ENCODE measurements at places on chromosomes 13 and 19.
A peak's percentile ranks its signal among the peaks of the same experiment; 100 is the strongest.

DNA sequence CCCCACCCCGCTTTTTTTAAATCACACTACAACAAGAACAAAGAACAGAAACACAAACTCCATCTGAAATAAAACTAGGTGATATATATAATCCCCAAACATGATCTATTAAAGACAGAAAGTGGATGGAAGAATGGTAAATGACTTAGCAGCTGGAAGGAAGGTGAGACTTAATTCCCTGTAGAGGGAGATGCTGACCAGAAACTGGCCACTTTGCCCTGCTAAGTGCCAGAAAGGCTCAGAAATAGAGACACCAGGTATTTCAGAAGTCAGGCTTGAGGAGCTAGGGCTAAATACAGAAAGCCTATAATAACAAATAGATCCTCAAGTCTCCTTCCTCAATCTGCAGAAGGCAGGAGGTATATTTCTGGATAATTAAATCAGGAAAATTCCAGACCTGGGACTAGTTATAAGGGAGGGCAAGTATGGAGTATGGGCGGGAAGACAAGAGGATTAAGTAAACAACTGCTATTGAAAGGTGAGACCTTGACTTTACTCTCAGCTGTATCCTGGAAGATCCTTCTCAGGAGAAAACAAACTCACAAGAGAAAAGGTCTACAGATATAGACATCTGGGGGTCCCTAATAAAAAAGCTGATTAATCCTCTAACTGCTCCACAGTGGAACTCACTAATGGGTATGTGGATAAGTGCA is 32.2 kb downstream of the MTRF1 start:
- DNase-seq = no peak

DNA sequence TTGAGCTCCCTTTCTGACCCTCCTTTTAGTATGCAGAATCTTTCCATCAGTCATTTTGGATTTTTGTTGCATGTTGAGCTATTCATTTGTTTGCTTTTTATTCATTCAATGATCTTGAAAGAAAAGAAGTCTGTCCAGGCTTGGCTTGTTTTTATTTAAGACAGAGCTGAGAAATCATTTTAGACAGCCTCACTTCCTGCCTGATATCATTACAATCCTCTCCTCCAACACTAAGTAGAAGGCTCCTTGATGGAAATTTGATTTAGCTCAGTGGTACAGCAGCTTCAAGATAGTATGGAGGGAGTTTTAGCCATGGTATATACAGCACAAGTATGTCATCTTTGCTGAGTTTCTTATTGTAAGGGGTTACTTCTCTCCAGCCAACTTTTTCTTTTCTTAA is 28.4 kb downstream of the MBNL2 start:
- DNase-seq = no peak

DNA sequence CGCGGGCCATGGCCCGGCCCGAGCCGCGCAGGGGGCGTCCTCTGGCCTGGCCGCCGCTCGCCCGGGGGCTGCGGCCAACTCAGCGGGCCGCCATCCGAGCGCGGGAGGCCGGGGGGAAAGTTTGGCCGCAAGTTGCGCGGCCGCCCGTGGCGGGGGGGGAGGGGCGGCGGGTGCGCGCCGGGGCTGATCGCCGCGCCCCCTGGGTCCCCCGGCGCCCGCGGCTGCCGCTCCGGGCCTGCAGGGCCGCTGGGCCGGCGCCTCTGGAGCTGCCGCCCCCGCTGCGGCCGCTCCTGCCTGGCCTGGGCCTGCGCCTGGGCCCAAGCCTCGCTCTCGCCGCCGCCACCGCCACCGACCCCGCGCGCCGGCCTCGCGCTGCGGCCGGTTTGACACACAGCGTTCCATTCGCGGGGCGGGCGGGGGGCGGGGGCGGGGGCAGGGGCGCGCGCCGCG is at the start of gene NR2F6:
Gene NR2F6, minus strand, starts transcription at position 385 of the 450 bp plus-strand sequence. CDS start 699 bp downstream, outside the sequence.
- DNase-seq = no peak

GRCh38 chr19:4414800-4415321 is 12.4 kb downstream of the CHAF1A start:
- DNase-seq = no peak

DNA sequence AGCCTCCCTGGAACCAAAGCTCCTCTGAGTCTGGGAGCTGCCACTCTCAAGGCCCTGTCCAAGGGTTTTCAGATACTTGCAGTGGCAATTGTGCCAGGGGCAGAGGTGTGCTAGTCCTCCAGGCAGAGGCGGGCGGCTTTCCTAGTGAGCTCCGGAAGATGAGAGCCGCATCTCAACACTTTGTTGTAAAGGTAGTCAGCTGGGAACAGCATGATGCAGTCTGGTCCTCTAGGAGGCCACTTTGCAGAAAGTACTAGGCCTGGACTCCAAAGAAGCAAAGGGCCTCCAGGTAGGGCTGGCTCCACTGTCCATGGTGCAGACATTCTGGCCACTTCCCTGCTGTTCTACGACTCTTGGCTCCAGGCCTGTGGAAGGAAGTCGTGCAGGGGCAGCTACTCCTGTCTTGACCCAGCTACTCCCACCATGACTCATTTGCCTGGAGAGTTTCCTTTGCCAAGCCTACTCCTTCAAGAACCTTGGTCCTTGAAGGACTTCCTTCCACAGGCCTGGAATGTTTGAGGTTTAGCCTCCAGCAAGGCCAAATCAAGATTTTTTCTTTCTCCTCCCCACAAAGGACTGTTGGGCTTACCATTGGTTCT is 9.9 kb upstream of the ZNF536 start:
- DNase-seq = no peak

GRCh38 chr19:23762884-23763711 is 4.4 kb upstream of the ZNF681 start:
- peak; percentile 45 for DNase-seq

DNA sequence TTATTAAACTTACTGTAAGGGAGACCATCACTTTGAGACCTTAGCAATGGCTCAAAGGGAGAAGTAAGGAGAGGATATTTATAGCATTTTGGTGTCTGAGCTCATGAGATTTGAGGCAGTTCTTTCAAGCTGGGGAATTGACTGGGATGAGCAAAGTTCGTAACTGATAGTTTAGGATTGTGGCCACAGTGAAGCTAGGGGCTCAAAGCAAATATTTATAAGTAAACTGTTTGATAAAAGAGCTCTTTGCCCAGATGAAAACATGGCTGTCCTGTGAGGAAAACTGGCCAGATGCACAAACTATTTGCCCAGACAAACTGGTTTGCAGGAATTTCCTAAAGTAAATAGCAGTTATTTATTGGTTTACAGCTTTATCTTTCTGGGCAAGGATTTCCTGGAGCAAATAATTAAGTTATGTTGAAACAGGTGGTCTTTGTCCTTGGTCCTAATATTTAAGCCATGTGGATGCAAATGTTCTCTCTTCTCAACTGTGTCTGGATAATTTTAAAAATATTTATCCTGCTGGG is 59.7 kb upstream of the TMTC4 start:
- no peak for DNase-seq

GRCh38 chr19:4369109-4369887 is 25.9 kb downstream of the MPND start:
- peak; percentile 75 for DNase-seq

GRCh38 chr13:29911781-29912418 is 61.5 kb upstream of the UBL3 start:
- no peak for DNase-seq

DNA sequence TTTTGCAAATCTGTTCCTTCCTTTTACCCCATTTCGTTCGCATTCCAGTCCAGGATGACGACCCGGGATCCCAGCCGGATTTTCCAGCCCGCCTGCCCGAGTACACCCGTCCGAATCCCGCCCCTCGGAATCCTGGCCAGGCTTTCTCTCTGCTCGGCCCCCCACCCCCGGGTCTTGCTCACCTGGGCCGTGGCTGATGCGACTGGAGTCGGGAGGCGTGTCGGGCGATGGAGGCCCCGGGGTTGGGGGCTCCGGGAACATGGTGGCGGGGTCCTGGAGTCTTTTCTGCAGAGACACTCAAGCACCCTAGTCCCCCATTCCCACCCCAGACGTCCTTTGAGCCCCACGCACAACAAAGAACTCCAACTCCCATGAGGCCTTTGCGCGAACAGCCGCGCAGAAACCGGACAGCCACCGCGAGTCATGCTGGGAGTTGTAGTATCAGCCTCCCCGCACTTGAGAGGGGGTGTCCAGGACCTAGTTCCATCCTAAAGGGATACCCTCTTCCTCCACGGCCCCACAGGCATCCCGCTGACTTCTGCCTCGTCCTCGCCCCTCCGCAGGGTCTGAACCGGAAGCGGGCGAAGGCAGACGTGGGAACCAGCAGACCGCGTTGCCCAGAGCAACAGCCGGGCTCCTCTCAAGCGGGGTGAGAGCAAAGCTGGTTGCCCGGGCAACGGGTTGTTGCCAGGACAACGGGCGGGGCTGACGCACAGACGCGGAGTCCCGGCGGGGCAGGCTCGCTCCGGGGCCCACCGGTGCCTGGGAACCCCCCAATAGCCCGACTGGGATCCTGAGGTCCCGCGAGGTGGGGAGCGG is 1.1 kb downstream of the SYT5 start:
- DNase-seq = no peak

DNA sequence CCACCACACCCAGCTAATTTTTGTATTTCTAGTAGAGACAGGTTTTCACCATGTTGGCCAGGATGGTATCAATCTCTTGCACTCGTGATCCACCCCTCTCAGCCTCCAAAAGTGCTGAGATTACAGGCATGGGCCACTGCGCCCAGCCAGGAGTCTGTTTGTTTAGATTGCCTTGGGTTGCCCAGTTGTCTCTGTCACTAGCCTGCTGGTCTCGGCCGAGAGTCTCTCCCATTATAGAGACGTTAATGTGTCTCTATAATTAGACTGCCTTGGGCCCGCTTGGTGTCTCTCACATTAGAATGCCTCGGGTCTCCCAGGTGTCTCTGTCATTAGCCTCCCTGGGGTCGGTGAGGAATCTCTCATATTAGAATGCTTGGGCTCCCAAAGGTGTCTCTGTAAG is 1533.6 kb downstream of the UQCRFS1 start:
- DNase-seq = no peak

DNA sequence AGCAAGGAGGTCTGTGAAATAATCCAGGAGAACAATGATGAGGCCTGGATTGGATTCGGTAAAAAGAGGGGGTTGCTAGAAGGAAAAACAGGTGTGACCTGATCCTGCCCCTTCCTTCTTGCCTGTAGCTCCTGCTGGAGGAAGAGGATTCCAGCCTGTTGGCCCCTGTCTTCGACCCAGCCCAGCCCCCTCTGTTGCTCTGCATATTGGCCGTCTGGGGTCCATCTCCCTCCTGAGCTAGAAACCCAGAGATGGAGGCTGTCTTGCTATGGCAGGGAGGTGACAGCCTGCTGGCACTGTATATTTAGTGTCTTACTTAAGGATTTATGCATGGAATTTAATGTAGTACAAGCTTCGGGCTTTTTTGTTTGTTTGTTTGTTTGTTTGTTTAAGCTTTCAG is 6.6 kb downstream of the DMRTC2 start:
- DNase-seq = no peak

- DNase-seq = no peak
Measured at GRCh38 chr13:91647361-91647990, 249.1 kb downstream of the GPC5 start.

DNA sequence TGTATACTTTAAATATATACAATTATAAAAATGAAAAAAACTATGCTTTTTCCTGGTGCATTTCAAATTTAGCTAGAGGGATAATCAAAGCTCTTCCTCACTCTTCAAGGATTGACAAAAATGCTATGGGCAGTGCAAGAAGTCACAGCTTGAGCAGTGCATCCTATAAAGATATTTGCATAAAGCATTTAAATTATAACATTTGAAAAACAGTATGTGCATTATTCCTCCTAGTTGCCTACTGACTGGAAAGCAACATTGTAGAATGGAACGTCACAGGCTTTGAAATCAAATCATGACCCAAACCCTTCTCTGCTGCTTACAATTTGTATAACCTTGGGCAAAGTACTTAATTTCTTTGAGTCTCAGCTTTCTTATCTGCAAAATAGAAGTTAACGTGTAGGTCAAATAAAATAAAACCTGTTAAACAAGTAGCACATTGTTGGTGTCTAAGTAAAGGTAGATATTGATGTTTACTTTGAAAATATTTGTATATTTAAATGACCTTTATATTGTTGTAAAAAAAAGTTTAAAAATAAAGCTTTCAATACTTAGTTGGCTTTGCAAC is 9.2 kb upstream of the KLHL1 start:
- no peak for DNase-seq

DNA sequence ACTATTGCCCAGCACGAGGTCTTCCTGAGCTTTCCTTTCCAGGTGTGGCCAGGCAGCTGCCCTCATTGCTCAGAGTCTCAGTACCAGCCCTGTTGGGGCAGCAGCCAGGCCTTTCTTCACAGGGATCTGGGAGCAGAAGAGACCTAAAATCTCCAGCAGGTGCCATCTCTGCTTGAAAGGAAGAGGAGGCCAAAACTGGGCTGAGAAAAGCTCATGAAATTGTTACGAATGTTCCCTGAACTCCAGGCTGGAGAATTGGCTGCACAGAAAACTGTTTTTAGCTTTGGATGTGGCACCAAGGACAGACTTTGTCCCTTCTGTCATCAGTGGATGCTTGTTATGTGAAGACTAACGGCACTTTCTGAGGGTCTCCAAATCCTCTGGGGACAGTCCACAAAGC is 8.7 kb upstream of the PEPD start:
- DNase-seq = no peak

DNA sequence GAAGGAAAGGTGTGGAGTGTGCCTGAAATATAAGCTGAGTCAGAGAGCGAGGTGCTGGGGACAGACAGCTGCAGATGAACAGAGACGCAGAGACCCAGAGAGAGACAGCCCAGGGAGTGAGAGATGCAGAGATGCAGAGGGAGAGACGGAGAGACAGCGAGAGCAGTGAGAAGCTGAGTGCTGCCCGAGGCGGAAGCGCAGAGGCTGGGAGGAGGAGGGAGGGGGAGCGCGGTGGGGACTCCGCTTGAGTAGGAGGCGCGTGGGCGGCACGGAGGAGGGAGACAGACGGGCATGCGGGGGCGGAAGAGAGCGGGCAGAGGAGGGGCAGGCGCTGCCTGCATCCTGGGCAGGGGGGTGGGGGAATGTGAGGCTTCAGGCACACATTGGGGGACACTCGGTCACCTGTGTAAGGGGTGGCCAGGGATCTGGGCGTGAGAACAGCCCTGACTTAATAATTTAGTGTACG is 25.7 kb downstream of the SLC8A2 start:
- DNase-seq = no peak

- DNase-seq = no peak
Measured at GRCh38 chr19:1492474-1493006, 1.6 kb downstream of the REEP6 start.

- peak; percentile 47 for DNase-seq
Measured at GRCh38 chr13:51501592-51502152, 48.8 kb upstream of the INTS6 start.

GRCh38 chr19:10209315-10209714 is 14.6 kb upstream of the DNMT1 start:
- no peak for DNase-seq

GRCh38 chr13:40518481-40518882 is 148.0 kb downstream of the FOXO1 start:
- DNase-seq = peak; percentile 53
